ENCODE measurements at places on chromosomes 2 and 18.

- DNase-seq: peak; percentile 22
Measured at GRCh38 chr18:331221-331821, 63.5 kb upstream of the THOC1 start.

DNA sequence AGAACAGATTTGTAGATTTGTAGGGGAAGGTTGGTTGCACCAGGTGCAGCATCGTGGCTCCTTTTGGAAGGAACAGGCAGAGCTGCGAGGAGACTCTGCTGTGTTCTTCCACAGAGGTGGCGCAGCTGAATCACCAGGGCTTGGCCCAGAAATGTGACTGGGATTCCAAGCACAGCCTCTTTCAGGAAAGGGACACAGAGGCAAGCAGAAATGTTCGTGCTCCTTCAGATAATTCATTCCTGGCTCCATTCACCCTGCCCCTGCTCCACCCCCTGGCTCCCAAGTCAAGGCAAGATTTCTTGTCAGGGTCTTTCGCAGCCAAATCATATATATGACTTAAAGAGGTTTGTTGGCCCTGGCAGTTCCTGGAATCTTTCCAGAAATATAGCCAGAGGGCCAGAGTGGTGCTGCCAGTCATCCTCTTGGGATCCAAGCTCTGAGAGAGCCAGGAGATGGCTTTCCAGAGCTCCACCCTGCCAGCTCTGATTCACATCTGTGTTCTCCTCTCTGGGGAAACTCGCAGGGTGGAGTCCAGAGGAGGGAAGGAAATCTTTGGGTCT is 203.9 kb upstream of the TANK start:
- DNase-seq: peak; percentile 88

- DNase-seq: peak; percentile 94
Measured at GRCh38 chr2:142874293-142874814, 3.1 kb upstream of the KYNU start.

- no peak for DNase-seq
Measured at GRCh38 chr2:168091986-168092385, 155.4 kb downstream of the STK39 start.

DNA sequence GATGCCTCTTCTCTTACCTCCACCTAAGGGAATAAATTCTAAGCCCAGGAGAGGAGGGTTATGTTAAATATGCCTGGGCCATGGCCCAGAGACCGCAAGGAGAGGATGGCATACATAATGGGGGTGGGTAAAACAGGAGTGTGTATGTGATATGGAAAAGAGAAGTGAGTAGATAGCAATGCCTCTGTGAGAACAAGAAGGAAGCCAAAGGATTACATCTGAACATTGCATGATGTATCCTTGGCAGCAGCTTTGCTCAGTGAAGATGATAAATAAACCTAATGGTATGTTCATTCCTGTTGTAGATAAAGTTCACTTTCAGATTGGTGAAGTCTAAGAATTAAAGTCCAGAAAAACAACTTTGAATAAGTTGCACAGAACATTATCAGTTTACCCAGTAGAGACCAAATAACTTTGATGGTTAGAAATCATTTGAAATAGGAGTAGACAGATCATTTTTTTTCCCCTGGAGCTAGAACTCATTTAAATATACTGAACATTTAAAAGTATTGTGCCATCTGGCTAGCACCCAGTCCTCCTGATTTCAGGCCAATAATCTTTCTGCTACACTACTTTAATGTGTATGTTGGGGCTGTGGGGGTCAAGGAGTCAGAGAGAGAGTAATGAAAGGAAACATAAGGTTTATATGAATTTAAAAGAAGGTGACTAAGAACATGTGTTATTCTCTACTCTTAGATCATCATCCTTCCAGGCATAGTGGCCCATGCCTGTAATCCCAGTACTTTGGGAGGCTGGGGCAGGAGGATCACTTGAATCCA is 231.7 kb downstream of the PARD3B start:
- DNase-seq: peak; percentile 69

- DNase-seq: no peak
Measured at GRCh38 chr2:139067072-139067471, 286.9 kb upstream of the NXPH2 start.

- DNase-seq: no peak
Measured at GRCh38 chr2:6872394-6872793, 5.2 kb upstream of the RSAD2 start.

- DNase-seq: no peak
Measured at GRCh38 chr18:36340246-36340645, 42.7 kb downstream of the FHOD3 start.

GRCh38 chr2:29517413-29517812 is 402.2 kb downstream of the CLIP4 start:
- no peak for DNase-seq

- peak; percentile 8 for DNase-seq
Measured at GRCh38 chr18:5238371-5238976, 41.4 kb upstream of the AKAIN1 start.

GRCh38 chr2:104769096-104769495 is 84.8 kb upstream of the POU3F3 start:
- DNase-seq: peak; percentile 24

DNA sequence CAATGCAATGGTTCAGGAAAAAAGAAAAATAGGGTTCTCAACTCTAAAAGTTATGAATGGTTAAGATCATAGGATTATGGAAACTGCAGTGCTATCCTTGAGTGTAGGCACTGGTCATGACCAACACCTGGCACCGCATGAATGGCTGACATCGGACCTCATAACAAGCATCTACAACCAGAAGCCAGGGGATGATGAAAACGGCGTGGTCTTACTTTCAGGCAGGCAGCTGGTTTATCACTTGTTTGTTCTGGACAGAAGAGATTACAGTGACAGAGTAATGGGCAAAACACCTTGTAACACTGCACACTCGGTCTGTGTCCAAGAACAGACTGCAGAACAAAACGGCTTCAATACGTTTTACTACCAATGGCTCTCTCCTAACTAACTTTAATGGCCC is 132.8 kb downstream of the STK39 start:
- DNase-seq: no peak

GRCh38 chr18:9494778-9495331 is 19.5 kb downstream of the RALBP1 start:
- DNase-seq: no peak

DNA sequence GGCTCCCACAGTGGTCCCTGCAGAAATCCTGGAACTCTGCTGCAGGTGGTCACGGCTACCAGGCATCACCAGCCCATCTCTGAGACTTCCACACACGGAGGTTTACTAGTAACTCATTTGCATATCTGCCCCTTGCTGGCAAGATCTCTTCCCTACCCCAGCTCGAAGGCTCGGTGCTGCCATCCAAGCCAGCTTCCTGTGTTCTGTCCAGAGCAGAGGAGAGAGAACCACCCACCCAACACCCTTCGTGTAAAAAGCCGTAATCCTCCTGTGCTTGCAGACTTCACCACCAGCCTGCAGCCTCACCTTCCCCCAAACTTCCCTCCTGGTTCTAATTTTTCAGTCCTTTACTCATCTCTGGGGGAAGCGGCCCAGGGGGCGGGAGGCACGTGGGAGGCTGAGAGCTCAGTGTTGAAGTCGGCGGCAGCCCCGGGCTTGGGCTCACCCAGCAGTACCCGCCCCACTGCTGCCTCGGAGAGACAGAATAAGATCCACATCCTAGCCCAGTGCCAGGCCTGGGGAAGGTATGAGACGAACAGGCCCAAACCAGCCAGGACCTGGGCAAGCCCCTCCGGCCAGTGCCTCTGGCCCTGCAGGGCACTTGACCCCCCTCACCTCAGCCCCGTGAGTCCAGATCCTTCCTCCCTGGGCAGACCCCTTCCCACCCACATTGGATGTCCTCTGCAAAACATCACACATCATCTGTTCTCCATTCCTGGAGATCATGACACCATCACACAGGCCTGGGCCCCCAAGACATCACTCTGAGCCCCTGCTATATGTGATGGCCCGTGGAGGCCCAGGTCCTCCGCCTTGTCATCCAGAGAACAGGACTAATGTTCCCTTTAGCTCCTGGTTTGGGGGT is 145.8 kb upstream of the ID2 start:
- DNase-seq: no peak

DNA sequence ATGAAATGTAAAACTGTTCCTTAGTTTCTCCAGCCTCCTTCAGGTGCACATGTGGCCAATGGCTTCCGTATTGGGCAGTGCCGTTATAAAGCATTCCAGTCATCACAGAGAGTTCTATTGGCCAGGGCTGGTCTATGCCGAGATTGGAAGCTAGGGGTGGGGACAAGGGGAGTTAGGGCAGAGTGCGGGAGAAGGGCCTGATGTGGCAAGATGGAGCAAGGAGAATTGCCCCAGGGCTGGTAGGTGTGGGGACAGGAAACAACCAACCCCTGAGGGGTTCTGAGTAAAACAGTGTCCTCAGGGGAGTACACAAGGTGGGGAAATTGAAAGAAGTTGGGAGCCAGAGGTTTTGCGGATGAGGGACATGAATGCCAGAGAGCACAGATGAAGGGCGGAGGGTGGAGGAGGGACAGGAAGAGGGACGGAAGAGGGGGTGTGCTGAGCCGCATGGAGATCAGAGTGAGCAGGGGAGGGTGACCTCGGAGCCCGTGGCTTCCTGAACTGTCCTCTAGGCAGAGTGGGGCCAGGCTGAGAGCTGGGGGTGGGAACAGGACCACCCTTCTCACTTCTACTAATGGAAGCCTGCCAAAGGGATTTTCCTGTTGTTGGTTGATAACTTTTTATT is 9.1 kb upstream of the ATP6V1C2 start:
- DNase-seq: no peak

DNA sequence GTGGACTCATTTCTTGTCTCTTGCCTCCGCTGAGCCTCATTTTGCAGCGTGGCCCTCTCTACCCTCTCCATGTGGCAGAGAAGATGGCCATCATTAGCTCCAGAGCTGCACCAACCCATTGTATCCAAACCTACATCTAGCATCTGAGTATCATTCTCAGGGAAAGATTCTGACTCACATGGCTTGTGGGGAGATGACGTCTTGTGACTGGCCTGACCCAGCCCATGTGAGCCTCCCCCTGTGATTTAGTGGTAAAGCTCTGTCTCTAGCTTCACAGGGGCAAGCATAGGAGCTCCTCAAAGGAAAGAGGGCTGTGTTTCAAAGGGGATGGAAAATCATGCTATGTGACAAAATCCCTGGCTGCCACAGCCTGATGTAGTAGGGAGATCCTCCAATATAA is 87.4 kb upstream of the RBMS1 start:
- peak; percentile 31 for DNase-seq

DNA sequence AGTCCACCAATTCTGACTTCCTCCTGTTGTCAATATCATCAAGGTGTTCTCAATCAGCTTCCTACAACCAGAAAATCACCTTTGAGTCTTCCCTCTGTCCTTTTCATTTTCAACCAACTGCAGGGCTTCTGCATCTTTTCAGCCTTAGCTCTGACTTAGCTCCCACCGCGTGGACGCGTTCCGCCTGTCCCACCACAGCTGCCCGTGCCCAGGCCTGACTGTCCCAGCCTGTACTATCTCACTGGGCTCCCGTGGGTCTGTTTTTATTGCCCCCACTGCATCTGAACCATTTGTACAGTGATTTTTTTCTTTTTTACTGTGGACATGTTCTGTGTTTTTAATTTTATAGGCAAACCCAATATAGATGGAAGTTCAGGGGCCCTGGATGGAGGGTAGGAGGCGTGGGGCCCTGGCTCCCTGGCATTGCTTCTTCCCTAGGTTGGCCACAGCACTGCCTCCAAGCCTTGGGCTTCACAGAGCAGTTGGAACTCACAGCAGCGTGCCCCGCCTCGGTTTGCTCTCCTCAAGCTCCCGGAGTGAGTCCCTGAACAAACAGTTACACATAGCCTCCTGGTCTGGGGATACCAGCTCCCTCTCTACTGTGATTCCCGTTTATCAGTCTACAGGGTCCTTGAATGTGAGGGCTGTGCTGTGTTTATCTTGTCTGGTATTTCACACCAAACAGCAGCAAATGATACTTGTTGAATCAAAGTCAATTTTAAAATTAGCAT is 280.6 kb upstream of the PXDN start:
- no peak for DNase-seq

- no peak for DNase-seq
Measured at GRCh38 chr2:200426754-200427153, 83.1 kb downstream of the KCTD18 start.

DNA sequence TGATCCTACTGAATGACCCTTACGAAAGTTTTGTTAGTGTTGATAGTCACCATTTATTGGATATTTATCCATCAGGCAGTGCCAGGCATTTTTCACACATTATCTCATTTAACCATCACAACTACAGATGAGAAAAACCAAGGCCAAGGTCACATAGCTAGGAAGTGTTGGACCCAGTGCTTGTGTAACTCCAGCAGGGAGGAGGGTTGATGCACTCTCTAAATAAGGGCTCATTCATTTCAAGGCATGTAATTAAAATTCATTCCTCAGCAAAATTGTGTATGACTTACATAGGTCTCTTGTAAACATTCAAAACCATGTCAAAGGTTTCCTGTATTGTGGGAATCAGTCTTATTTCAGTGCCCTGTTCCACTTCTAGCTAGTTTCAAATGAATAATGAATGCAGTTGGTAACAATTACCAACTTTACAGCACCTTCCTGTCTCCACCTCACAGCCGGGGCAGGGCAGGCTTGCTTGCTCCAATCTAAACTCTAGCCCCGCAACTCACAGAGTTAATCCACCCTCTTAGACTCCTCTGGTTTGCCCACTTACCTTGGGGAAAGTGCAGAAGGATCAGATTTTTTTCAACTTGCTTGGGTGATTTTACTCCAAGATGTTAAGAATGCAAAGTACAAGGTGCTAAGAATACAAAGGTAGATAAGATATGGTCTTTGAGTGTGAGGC is 5.8 kb upstream of the MAPRE3 start:
- no peak for DNase-seq

GRCh38 chr2:224780106-224780505 is 63.9 kb upstream of the CCDC195 start:
- no peak for DNase-seq

DNA sequence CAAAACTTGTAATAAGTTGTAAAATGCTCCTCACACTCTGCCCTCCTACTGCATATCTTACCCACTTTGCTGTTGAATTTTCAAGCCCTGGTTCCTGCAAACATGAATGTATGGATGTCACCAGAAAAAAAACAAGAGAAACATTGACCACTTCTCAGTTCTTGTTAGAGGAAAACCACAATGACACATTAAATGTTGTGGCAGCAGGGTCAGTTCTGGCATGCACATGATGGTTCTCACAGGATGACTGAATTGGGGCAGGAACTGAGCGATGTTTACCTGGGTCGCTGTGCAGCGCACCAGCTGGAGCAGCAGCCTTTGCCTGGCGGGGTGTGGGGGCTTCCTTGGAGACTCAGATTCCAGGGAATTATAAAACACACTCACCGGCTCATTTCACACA is 14.0 kb upstream of the PRKCE start:
- no peak for DNase-seq

- peak; percentile 74 for DNase-seq
Measured at GRCh38 chr2:204491528-204491927, 53.7 kb upstream of the PARD3B start.

DNA sequence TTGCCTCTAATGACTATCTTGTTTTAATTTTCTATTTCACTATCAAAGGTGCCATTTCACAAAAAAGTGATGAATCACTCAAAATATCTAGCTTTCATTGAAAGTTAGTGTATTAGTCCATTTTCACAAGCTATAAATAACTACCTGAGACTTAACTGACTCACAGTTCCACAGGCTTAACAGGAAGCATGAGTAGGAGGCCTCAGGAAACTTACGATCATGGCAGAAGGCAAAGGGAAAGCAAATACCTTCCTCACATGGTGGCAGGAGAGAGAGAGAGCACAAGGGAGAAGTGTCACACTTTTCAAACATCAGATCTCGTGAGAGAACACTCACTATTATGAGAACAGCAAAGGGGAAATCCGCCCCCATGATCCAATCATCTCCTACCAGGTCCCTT is 1220.4 kb upstream of the ZEB2 start:
- no peak for DNase-seq

- DNase-seq: no peak
Measured at GRCh38 chr18:55252053-55252675, 292.9 kb upstream of the CCDC68 start.

- DNase-seq: no peak
Measured at GRCh38 chr2:178082408-178083045, 9.9 kb upstream of the PDE11A start.
